CD4-positive, CD25-positive, alpha-beta regulatory T cell (primary cell): ENCODE measurements at places on chromosomes 12 and 14. TPM values are rescaled to one million over a fixed set of nuclear protein-coding genes. Genes with fewer than 3 reads are reported as not detected.

DNA sequence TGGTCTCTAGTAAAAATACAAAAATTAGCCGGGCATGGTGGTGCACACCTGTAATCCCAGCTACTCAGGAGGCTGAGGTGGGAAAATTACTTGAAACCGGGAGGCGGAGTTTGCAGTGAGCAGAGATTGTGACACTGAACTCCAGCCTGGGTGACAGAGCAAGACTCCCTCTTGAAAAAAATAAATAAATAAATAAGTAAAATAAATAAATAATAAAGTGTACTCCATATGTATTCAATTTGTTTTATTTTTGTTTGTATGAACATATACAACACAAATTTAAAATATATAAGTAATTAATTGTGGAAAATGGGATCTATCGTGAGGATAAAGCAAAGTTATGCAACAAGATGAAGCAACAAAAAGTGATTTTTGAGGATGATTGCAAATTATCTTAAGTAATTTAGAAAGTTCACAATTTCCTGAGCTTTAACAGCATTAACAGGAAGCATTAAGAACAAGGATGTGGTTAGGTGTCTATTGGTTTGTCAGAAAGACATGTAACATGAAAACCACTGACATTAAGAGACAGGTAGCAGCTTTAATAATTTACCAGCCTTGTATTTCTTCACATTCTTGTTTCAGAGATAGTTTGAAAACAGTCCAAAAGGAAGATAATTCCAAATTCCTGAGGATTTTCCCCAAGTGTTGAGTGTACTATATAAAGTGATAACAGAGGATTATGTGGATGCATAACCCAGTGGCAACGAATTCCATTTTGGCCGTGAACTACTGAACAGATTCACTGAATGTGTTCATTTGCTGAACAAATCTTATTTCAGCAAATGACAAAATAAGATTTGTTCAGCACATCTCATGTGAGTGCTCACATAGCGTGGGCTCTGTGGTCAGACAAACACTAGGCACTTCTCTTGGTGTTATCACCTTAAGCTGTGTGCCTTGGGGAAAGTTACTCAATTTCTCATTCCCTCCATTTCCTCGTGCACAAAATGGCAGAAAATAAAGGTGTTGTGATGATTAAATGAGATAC lies 68.6 kb upstream of the RESF1 start:
- DNase-seq: peak; percentile 83

DNA sequence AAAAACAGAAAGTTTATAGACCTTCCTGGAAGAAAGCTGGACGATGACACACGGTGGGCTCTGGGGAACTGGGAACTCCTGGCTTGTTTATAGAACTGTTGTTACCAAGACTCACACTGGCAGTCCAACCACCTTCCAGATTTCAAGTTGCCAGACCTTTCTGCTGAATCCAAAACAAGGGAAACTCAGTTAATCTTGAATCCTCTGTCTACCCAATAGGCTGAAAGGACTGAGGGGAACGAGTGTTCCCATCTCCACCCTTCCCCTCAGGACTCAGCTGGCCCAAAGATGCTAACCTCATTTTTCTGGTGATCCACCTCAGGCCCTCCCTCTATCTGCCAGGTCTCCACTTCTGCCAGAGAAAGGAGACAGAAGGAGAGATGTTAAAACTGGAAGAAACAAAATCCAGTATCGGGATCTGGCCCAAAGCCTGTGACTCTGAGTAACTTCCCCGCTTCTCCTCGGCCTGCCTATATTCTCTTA lies 231.4 kb downstream of the ANO2 start:
- DNase-seq: no peak

DNA sequence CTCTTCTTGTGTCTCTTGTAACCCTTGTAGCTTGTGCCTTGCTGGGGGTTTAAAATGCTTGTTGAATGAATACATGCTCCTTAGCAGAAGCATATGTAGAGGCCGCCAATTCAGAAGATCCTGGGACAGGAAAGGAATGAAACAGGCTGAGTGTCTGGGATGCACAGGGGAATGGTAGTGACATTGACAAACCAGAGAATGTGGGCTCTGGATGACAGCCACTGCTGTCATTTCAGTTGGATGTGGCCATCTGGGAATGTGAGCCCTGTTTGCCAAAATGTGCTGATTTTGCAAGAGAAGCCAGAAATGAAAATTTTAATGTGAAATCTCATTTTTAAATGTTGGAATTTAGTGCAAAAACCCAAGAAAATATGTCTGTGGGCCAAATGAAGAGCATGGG lies 136.8 kb downstream of the DACT1 start:
- no peak for DNase-seq

AQP2 gene
- polyA plus RNA-seq: not detected

- no peak for DNase-seq
These were observed 17.8 kb downstream of the PLCZ1 start for GRCh38 chr12:18719922-18720510.

DNA sequence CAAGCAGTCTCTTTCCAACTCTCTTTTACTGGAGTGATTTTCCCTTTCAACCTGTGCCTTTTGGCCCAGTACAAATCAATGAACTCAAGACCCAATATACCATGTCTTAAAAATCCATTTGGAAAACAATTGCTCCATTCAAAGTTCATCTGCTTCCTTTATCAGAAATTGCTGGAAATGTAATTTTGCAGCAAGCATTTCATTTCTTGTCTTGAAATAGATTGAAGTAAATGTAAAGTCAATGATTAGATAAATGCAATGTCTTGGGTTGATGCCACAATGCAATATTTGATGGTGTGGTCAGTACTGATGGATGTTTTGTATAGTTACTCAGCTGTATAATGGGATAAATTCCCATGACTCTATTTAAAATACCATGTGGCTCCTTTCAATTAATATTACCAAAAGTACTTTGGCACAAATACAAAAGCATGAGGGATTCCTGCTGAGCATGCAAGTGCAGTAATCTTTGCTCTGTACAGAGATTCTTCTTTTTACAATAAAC lies 707.7 kb upstream of the NOVA1 start:
- DNase-seq: no peak

GRCh38 chr12:84913129-84913515 lies 523 bp upstream of the SLC6A15 start:
- DNase-seq: no peak

GRCh38 chr14:59631237-59631636 lies 54.6 kb upstream of the CCDC175 start:
- DNase-seq: no peak

- DNase-seq: no peak
These were observed 40.0 kb downstream of the FGD6 start for GRCh38 chr12:95177201-95177768.

DNA sequence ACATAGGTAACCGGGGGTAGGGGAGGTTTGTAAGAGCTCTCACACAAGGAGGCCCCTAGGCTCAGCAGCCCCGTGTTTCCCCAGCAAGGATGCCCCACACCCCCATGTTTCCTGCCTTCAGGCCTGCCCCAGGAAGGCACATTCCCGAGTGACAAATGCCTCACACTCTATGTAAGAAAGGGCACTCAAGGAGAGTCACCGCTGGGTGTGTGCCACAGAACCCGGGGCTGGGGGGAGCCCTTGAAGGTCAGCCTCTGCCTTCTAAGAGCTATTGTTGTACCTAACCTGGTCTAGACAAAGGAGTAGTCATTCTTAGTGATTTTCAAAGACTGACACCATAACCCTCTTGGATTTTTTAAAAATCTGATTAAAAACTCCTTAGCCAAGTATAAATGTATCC lies 333.6 kb downstream of the DPF3 start:
- DNase-seq: no peak

DNA sequence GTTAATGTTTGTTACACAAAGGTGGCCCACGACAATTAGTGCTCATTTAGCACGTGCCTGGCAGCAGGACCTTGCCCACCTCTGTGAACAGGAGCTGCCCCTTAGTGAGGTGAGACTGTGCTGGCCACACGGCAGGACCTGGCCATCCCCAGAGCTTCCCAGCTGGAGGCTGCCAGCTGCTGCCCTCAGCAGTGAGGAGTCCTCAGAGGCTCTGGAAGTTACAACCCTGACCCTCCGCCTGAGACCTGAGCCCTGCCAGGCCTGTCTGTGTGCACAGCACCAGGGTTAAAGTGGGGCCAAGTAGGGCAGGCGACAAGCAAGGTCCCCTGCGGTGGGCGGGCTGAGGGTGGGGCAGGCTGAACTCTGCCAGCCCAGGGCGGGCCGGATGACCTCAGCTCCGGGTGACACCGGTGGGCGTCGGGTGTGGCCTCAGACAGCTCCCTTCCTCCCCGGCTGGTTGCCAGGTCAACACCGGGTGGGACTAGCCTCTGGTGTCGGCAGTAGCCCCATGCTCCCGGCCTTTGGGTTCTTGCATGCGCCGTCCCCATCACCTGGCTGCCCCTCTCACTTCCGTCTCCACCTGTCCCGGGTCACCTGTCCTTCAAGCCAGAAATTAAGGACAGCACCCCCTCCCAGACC lies 9.2 kb upstream of the LBHD2 start:
- peak; percentile 18 for DNase-seq

FRMD6 gene
- polyA plus RNA-seq: not detected

DNAJC22 gene
- not detected for polyA plus RNA-seq

TUBA1C gene
- 64.0 TPM for polyA plus RNA-seq

GRCh38 chr14:102220031-102220430 lies 80.3 kb downstream of the WDR20 start:
- DNase-seq: no peak

DNA sequence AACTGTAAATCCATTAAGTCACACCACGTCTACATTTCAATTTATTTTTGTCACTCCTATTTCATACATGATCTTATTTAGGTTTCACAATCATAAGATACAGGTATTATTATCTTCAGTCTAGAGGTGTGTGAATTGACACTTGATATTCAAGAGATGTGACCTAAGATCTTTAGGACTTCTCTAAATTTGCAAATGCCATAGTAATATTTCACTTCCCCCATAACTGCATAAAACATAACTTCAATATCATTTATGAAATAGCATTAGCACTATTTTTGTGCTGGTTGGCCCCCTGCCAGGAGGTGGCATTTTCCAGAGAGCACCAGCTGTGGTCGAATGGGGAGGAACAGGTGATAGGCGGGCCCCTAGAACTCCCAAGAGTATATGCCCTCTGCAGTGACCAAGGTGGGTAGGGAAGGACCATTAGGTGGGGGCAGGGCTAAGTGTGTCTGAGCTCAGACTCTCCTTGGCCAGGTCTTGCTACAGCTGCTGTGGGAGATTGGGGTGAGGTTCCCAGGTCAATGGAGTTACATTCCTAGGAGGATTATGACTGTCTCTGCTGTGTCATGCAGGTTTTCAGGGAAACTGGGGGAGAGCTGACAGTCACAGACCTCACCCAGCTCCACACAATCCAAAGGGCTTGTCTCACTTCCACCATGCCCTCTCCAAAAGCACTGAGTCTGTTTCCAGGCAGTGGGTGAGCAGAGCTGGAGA lies 49.2 kb upstream of the ERGIC2 start:
- no peak for DNase-seq

DNA sequence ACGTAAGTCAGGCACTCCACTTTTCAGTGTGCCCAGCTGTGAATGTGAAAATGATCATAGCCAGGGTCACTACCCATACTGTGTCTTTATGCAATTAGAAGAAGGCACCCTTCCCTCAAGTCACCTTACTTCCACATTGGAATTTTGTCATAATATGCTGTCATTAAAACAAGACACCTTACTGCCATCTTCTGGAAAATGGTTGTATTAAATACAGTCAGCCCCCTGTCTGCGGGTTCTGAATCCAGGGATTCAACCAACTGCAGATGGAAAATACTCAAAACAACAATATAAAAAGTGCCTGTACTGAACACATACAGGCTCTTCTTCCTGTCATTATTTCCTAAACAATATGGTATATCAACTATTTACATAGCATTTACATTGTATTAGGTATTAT lies 70.2 kb upstream of the TBX5 start:
- DNase-seq: no peak

DNA sequence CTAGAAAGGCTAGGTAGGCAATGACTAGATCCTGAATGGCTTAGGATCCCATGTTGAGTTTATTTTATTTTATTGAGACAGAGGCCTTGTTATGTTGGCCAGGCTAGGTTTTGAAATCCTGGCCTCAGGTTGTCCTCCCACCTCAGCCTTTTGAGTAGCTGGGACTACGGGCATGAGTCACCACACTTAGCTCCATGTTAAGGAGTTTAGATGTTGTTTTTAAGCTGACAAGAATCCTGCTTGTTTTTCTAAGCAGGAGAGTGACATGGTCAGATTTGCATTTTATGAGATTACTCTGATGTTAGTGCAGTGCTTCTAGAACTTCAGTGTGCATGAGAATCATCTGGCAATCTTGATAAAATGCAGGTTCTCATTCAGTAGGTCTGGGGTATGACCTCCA lies 14.5 kb downstream of the CCDC198 start:
- no peak for DNase-seq

CCDC197 gene
- polyA plus RNA-seq: not detected
